NCI-H446 treated with DMSO at 0.1 percent for 48 hours (cell line): ENCODE measurements at places on chromosomes 3 and 15.

- no peak for DNase-seq
Observed at GRCh38 chr3:136882571-136882970, 20.6 kb downstream of the NCK1 start.

DNA sequence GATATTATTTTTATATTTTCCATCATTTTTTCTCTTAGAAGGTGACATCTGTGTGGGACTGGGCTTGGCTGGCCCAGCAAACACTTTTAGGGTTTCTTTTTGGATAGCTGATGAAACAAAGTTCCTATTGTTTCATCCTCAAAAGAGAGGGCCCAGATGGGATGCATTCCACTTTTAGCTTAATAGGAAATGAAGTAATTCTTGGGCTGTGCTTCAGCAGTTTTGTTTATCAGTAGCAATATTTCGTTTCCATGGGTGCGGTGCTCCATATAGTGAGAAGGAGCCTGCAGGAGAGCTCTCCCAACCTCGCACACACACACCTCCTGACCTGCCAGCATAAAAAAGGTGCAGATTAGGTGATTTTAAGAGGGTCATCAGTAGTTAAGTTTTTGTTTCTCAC is 147.5 kb downstream of the AKAP13 start:
- peak; percentile 1 for DNase-seq

DNA sequence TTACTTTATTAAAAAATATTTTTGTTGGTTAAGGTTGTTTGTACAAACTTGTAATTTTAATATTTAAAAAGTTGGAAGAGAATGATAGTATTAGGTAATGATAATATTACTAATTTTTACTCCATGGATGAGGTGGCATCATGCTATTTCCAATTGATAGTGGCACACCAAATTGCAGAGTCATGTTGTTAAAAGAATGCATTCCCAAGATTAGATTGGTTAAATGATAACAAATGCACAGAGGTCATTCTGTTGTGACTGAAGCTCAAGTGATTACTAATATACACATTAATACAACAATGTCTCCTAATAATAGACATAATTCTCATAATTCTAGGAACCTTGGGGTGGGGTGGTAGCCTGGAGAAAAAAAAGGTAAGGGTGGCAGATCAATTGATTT is 73.2 kb upstream of the ZBED2 start:
- DNase-seq = no peak

GRCh38 chr15:60411774-60412425 is 14.1 kb upstream of the ANXA2 start:
- DNase-seq = peak; percentile 61

- DNase-seq = no peak
Observed at GRCh38 chr3:183907176-183907575, 22.5 kb upstream of the PARL start.

GRCh38 chr3:133865136-133865855 is 30.4 kb downstream of the RAB6B start:
- DNase-seq = no peak

- DNase-seq = no peak
Observed at GRCh38 chr3:14253022-14253706, 74.5 kb downstream of the LSM3 start.

- no peak for DNase-seq
Observed at GRCh38 chr15:89781055-89781454, 4.9 kb downstream of the MESP2 start.

GRCh38 chr3:124885466-124886167 is 1.5 kb downstream of the ITGB5 start:
- DNase-seq = no peak

DNA sequence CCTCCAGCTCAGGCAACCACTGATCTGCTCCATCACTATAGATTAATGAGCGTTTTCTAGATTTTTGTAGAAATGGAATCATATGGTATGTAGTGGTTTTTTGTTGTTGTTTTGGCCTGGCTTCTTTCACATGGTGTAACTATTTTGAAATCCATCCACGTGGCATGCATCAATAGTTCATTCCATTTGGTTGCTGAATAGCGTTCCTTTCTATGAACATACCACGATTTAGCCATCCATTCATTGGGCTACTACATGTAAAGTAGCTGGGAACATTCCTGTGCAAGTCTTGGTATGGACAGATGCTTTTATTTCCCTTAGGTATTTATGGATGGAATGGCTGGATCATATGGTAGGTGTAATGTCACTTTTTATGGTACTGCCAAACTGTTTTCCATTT is 10.7 kb upstream of the CHSY1 start:
- DNase-seq = no peak

- peak; percentile 17 for DNase-seq
Observed at GRCh38 chr3:186821429-186822387, 15.4 kb upstream of the RFC4 start.

DNA sequence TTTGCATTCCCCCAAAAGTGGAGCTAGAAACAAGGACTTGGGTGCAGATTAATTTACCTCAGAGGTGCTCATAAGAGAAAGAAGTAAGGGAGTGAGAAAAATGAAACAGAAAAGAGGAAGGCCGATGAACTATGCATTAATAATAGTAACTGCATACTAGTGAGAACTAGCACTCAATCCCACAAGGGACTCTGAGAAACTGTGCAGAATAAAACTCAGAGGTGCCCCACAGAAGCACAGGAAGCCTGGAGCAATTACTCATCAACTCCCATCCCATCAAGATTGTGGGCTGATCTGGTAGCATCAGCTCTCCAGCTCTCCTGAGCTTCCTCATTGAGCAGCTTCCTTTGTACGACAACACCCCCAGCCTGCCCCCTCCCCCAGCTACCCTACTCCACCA is 50.8 kb downstream of the CLDN18 start:
- DNase-seq = no peak

- no peak for DNase-seq
Observed at GRCh38 chr3:127210654-127210943, 17.7 kb downstream of the PRR23E start.

- no peak for DNase-seq
Observed at GRCh38 chr3:29488922-29489321, 208.1 kb downstream of the RBMS3 start.

GRCh38 chr3:146834917-146835316 is 229.8 kb upstream of the PLSCR5 start:
- DNase-seq = no peak

GRCh38 chr3:72123908-72124441 is 339.0 kb upstream of the PROK2 start:
- DNase-seq = peak; percentile 10

- no peak for DNase-seq
Observed at GRCh38 chr3:164365242-164365641, 713.1 kb downstream of the SI start.

- no peak for DNase-seq
Observed at GRCh38 chr3:176587089-176587488, 610.2 kb downstream of the TBL1XR1 start.

- no peak for DNase-seq
Observed at GRCh38 chr3:52298149-52299098, 10.8 kb downstream of the GLYCTK start.

GRCh38 chr3:119302697-119303551 is 8.7 kb downstream of the ARHGAP31 start:
- DNase-seq = no peak

DNA sequence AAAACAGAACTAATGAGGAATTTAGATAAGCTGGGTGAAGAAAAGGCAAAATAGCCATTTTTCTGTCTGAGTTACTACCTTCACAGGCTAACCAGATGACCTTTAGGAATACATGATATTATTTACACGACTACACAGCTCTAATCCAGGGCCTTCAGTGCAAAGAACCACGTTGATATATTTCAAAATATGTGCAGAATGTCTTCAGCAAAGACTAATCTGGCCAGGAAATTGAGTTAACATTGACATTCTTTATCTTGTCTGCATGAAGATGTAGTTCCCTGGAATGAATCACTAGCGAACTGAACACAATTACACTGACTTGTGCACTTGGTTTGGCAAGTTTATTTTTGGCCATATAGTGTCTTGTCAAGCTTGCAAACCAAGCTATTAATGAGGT is 41.5 kb downstream of the PDHB start:
- DNase-seq = no peak

DNA sequence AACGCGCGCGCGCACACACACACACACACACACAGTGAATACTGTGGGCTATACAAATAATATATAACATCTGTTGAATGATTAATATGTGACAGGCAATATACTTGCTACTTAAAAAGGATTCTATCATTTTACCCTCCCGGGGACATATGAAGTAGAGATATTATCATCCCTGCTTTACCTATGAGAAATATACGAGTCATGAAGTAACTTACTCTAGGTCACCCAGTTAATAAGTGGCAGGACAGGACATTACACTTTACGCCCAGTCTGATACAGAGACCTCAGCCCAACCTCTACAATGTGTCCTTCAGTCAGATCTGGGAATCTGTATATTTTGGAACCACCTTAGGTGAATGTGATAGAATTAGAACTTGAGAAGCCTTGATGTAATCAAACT is 55.4 kb downstream of the CCDC54 start:
- DNase-seq = no peak

DNA sequence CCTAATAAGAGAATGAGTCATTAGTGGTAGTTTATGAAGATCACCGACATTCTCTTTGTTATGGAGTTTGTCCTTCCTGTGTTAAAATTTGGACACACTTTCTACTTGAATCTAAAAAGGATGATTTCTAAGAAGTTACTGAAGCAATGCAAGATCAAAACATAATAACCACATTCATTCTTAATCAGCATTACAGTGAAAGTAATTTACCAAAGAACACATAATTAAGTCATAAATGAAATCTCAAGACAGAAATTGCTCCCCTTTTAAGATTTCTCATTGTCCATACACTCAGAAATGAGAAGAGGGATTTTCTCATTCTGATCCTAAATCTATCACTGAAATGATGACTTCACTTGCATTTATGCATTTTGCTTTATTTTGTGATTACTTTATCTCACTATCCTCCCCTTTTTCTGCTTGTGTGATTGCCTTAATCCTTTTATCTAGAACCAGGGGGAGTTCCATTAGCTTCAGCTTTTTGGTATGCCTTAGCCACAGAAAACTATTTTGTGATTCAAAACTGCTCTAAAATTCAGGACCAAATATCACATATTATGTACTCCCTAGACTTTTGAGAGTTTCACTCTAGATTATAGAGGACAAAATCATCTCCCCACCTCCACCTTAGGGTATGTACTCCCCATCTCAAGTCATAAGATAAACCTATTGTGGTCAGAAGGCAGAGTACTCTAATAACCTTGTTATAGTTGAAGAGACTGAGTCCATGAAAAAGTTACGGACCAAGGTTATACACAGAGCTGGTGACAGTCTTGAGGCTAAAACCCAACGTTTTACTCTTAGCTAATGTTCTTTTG is 817.6 kb upstream of the CFAP20DC start:
- DNase-seq = no peak

DNA sequence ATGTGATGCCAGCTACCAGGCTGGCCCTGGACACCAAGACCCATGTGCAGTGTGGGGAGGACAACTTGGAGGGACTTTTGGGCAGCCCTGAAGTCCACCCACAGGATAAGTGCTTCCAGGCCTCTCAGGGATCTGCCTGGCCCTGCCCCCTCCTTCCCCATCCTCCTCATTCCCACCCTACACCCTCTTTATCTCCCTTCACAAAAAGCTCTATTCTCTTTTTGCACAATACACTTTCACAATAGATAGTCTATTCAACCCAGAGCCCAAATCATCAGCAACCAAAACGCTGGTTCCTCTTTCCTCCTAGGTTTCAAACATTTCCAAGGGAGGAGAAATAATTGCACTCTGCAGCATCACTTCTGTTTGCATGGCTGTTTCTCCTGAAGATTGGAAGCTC is 7.8 kb upstream of the ZNF710 start:
- no peak for DNase-seq

- no peak for DNase-seq
Observed at GRCh38 chr3:33318710-33319380, 41.6 kb downstream of the FBXL2 start.

DNA sequence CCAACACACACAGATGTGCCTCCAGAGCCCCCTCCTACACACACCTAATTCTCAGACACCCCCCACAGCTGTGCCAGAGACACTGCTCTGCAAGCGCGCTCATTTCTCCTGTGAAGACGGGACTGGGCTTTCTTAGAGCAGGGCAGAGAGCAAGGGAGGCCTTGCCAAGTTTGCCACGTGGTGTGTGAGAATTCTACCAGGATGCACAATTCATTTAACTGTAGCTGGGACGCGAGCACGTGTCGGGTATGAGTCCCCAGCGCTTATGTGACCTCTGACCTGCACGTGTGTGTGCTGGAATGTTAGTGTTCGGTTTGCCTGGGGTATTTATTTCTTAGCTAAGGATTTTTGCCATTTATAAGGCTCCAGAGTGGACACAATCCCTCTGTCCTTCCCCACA is 37.0 kb downstream of the FEM1B start:
- DNase-seq = no peak

DNA sequence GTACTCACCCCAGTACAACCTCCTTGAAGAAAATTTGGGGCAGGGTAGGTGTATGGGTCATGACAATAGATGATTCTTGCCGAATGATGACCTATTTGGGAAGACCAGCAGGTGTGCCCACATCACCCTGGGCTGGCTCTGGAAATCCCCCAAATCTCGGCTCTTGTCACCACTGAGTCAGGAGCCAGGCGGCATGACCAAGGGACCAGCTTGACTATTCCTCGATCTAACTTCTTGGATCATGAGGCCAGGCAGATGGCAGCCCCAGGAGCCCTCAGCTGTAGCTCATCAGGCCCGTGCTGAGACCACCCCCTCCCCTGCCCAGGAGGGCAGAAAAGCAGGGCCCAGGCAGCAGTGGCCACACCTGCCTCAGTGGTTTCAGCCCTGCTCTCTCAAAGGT is 9.2 kb upstream of the MUC4 start:
- DNase-seq = no peak

GRCh38 chr3:107598926-107599771 is 76.4 kb downstream of the BBX start:
- DNase-seq = no peak

GRCh38 chr3:56889131-56889530 is 87.4 kb upstream of the ARHGEF3 start:
- no peak for DNase-seq

- DNase-seq = peak; percentile 37
Observed at GRCh38 chr15:99104788-99105513, at the start of gene SYNM. TSS of gene SYNM (plus strand) at chr15:99105080. CDS start at chr15:99105200, 120 bp downstream.

- no peak for DNase-seq
Observed at GRCh38 chr3:24812116-24812515, 317.5 kb upstream of the THRB start.

DNA sequence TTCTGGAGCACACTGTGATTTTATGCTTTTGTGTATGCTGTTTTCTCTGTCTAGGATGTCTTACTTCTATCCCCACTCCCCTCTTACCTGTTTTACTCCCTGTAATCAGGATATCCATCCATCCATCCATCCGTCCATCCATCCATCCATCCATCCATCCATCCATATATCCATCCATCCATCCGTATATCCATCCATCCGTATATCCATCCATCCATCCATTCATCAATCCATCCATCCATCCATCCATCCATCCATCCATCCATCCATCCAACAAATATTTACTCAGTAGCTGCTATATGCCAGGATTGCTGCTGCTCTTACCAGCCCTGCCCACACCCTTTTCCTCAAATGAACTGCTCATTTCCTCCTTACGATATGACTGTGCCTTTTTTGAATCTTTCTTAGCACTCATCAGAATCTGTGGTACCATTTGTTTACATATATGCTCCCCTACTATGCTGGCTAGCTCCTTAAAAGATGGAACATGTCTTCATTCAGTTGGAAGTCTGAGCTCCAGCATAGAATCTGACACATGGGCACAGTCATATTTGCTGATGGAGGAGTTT is 35.2 kb downstream of the USP13 start:
- DNase-seq = no peak

- DNase-seq = no peak
Observed at GRCh38 chr15:74380361-74381189, 13.1 kb upstream of the CYP11A1 start.

- DNase-seq = no peak
Observed at GRCh38 chr3:34203386-34203785, 405.0 kb downstream of the PDCD6IP start.
